ENCODE measurements at places on chromosomes 11 and 22.

- peak; percentile 89 for DNase-seq
Observed at GRCh38 chr11:95150956-95151684, 61.5 kb downstream of the ENDOD1 start.

GRCh38 chr11:73326929-73327811 is 19.1 kb downstream of the ARHGEF17 start:
- peak; percentile 42 for DNase-seq

- DNase-seq: peak; percentile 19
Observed at GRCh38 chr11:73426219-73426850, 50.1 kb downstream of the RELT start.

DNA sequence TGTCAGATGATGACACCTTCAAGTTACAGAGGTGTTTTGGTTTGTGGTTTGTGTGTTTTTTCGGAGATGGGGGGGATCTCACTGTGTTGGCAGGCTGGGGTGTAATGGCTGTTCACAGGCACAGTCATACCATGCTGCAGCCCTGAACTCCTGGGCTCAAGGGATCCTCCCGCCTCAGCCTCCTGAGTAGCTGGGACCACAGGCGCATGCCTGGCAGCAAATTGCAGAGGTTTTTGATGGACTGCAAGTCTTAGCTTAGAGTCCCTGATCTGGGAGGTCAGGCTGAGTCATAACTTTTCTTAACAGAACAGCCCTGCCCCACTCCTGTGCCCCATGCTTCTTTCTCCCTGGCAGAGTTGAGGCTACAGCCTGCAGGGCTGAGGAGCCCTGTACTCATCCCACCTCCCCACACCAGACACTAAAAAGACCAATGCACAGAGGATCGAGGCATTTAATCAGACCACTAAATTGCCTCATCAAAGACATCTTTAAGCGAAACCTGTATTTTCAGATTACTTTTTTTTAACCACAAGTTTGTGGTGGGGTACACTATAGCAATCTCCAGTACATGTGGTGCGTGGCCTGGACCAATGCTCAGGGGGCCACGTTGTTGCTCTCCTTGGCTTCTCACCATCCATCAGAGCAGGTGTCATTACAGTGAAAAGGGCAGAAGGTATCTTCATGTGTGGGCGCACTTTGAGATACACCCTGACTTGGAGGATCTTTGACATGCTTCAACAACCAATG is 17.1 kb upstream of the ADORA2A start:
- peak; percentile 41 for DNase-seq

DNA sequence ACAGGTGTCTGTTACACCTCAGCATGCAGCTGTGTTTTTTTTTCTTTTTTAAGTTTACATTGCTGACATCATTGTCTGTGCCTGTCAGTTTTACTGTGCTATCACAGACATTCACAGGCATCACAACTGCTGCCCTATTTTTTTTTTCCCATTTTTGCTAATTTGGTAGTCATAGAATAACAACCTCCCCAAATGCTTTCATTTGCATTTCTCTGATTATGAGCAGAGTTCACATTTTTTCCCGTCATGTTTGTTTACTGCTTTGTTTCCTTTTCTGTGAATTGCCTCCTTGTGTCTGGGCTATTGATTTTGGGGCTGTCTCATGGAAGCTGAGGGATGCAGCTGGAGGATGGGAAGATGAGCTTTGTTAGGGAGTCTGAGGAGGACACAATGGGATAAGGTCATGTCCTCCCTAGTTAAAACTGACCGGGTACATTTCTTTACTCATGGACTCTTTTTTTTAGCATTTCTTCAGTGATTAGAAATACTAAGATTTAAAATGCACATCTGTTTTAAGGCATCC is 155.1 kb downstream of the LDLRAD3 start:
- DNase-seq: no peak

DNA sequence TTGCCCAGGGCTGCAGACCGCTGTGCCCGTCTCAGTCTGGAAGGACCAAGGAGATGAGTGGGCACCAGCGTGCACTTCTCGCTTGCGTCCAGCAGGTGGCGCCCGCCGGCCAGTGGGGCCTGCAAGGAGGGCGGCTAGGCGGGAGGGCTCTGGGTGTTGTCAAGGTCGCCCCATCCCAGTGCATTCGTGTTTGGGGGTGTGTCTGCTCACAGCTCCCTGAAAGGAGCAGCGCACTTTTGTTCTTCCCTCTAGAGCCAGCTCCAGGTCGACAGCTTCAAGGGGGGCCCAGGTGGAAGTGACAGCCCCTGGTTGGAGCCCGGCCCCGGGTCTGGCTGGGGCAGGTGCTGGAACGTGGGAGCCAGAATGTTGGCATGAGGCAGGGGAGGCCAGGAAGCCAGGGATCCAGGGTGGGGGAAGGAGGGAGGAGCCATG is 23.4 kb upstream of the MPPED1 start:
- DNase-seq: peak; percentile 46

- DNase-seq: no peak
Observed at GRCh38 chr22:41862530-41863266, 29.8 kb downstream of the SREBF2 start.

DNA sequence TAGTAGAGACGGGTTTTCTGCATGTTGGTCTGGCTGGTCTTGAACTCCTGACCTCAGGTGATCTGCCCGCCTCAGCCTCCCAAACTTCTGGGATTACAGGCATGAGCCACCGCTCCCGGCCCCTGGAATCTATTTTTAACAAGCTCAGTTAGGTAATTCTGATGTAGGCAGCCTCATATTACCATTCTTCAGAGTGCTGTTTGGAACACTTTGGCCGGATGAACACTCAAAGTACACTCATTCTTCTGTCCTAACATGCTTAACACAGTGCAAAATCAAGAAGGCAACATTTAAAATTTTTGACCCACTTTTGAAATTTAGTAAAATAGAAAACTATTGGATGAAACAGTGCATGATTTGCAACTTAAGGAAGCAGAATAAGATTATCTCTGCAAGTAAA is 586.7 kb upstream of the CHORDC1 start:
- DNase-seq: no peak

GRCh38 chr22:40818192-40818746 is 877 bp downstream of the SLC25A17 start:
- DNase-seq: no peak

DNA sequence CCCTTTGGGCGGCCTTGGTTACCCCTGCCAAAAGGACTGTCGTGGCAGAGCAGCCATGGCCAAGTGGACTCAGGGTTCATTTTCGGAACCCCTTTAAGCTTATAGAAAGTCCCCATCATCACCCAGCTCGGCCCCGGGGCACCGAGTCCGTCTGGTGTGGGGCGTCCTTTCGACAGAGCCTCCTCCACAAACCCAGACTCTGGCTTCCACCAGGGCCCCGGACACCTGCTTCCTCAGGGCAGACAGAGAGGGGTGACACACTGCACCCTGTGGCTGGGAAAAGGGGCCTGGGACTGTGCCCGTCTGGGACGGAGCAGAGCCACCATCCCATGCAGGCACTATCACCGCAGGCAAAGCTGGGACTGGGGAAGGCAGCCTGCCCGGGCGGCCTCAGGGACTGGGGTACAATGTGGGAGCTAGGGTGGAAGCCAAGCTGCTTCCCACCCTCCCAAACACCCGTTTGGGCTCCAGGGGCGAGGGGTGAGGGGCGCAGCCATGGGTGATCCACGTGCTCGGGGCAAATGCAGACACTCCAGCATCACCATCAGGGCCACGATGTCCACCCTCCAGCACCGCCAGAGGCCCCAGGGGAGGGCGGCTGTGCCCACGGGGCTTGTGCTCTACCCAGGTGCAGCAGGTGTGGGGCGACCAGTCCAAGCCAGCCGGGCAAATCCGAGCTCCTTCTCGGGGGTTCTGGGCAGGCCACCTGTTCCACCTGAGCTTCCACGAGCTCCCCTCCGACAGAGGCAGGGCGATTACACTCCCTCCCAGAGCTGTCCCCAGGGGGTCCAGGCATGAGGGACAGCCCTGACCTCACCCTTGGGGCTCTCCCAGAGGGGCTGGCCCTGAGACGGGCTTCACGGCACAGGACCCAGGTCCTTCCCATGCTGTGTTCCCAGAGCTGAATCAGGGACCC is 11.7 kb upstream of the MRPL23 start:
- DNase-seq: no peak

DNA sequence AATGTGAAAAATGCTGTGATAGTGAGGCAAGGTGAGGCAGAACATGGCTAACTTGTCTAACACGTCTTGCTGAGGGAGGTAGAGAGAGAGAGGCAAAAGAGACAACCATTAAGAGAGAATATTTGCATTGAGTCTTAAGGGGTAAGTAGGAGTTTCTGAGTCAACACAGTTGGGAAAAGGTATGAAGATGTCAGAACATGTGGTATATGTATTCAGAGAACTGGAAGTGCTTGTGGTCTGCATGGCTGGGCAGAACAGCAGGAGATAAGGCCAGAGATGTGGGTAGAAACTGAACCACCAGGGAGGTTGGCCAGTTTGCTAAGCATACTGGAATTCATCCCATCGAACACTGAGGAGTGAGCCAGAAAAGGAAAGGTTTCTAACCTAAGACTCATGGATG is 25.0 kb upstream of the SLC5A1 start:
- peak; percentile 74 for DNase-seq

- DNase-seq: no peak
Observed at GRCh38 chr11:57801183-57801485, 39.5 kb downstream of the CTNND1 start.

DNA sequence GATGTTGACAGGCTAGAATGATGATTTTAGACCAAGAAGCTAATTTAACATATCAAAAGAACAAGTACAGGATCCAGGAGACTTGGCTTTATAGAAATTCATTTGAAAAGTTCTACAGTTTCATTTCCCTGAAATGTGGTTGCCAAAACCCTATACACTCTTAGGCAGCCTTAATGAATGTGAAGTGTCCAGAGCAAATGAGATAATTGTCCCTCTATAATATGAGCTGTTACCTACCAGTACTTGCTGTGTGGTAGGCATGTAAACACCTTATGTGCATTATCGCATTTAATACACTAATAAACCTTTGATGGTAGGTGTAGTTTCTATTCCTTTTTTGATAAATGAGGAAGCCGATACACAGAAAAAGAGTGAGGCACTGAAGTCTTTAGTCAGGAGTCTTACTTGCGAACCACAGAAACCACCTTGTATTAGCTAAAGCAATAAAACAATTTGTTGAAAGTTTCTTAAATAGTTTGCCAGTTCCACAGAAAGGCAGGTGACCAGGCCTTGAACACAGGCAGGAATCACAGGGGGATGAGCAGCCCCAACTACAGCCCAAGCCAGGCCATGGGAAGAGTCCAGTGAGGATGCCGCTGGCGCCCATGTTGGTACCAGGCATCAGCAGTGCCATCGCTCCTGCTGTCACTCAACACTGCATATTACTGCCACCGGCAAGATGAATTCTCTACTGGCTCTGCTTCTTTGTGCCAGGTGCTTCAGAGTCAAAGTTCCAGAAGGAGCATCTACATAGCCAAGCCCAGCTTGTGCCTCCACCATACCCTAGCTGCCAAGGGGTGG is 81.7 kb downstream of the SWAP70 start:
- DNase-seq: no peak

DNA sequence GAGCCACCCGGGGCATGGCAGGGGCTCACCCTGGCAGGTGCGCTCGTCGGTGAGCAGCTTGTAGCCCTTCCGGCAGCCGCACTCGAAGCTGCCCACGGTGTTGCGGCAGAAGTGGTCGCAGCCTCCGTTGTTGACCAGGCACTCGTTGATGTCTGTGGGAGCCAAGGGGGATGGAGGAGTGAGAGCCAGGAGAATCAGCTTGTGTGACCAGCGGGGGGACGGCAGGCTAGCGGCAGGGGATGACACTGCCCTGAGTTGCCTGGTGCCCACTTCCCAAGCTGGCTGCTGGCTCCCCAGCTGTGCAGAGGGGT is 44.7 kb upstream of the TTLL12 start:
- no peak for DNase-seq

DNA sequence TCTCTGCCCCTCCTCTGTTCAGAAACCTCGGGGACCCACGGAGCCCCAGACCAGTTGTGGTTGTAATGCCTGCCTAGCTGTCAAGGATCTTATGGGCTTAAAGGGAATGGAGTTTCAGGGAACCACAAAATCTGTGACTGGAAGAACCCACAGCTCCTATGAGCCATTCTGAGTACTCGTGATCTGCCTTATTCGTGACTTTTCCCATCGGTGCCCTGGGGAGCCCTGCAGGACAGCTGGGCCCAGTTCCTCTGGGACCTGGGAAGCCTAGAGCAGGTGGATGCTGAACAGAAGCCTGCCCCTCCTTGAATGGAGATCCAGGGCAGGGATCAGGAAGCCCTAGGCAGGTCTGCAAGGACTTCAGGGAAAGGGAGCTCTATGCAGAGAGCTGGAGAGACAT is 42.1 kb upstream of the TTC12 start:
- DNase-seq: no peak

DNA sequence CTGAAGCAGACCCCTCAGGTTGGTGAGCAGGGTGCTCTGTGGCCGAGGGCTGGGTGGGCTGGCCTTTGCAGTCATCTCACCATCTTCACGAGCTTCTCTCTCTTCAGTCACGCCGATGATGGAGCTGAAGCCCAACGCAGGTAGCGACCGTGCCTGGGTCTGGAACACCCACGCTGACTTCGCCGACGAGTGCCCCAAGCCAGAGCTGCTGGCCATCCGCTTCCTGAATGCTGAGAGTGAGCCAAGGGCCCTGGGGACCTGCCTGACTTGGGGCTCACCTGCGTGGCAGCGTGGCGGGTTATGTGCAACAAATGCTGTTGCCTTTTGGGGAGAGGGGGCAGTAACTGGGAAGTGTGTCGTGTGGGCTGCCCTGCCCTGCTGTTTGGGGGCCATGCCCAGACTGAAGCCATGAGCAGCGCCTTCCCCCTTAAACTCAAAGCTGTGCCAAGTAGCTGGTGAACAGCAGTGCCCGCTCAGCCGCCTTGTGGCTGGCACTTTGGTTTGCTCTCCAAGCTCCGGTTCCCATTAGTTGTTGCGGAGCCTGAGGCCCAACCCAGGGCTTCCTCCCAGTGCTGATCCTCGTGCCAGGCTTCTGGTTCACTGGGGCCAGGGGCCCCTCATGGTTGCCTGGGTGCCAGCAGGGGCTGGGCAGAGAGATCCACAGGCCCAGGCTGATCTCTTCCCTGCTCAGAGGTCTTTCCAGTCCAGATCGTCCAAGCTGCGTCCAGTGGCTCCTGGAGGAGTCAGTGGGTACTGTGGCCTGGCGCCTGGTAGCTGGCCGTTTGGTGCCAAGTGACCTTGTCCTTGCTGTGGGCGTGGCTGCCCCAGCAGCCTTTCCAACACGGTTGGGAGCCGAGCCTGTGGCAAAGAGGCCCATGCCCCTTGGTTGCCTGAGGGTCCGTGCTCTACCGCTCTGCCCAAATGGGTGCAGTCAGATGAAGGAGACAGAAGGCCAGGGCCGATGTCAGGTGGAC is 6.1 kb upstream of the ZDHHC8 start:
- no peak for DNase-seq
